ENCODE measurements at places on chromosomes 3 and 15. TPM values are rescaled to one million over a fixed set of nuclear protein-coding genes. Genes with fewer than 3 reads are reported as not detected.

MYLK gene
- 611 TPM for total RNA-seq

SLC6A11 gene
- not detected for total RNA-seq

NANOGP8 gene
- not detected for total RNA-seq

CKMT1A gene
- total RNA-seq = not detected

TSC22D2 gene
- 13.2 TPM for total RNA-seq

SLC22A13 gene
- total RNA-seq = 0.22 TPM

USF3 gene
- 6.5 TPM for total RNA-seq

ITIH1 gene
- total RNA-seq = not detected

CILP gene
- total RNA-seq = under 0.01 TPM

GOLGA6L10 gene
- total RNA-seq = 0.11 TPM

CFAP20DC gene
- total RNA-seq = 2.9 TPM

MCF2L2 gene
- 0.66 TPM for total RNA-seq

EDEM1 gene
- 73.2 TPM for total RNA-seq

ZBTB47 gene
- total RNA-seq = 24.0 TPM
